NCI-H1092 treated with DMSO at 0.1 percent for 48 hours (cell line): ENCODE measurements at places on chromosomes 11 and 22.

GRCh38 chr22:24601217-24602104 is 1.5 kb upstream of the GGT1 start:
- DNase-seq: no peak

DNA sequence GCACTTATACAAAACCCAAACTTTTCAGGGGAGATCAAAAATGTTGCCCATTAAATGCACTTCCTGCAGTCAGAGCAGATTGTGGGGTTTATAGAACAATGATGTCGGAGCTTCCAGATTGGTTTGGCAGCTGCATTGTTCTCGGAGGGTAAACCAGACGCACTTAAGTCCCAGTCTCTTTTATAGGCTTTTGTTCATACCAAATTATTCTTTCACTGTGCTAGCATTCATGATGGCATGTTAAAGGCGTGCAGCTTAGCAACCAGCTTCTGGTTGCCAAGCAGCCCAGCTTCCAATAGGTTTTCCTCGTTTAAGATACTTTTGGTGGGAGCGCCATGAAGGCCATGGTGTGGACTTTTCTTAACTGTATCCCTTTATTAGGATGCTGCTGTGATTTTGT is 40.9 kb downstream of the ZC3H12C start:
- DNase-seq: peak; percentile 75

DNA sequence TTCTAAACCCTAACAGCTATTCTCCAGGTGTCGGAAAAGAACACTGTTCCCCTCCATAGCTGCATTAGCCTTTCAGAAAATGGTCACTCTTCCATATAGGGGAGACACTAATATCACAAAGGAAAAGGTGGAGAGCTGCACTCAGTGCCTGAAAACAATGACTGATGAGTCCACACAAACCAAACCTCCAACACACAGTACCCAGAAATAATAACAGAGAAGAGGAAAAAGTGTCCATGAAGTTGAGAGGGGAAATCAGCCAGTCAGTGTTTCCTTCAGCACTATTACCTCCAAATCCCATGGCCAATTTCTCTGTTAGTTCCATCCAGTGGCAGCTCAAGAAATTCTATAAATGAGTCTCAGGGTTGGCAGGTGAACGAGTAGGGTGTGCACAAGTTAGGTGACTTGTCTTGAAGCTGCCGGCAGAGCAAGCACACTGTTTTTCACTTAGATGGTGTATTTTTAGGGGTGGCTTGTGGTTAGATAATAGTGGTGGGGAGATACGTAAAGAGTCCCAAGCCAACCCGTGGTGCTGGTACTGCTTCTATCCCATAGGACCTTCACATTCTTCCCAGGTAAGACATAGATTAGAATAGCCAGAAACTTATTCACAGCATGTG is 84.5 kb upstream of the CHRM4 start:
- DNase-seq: no peak

DNA sequence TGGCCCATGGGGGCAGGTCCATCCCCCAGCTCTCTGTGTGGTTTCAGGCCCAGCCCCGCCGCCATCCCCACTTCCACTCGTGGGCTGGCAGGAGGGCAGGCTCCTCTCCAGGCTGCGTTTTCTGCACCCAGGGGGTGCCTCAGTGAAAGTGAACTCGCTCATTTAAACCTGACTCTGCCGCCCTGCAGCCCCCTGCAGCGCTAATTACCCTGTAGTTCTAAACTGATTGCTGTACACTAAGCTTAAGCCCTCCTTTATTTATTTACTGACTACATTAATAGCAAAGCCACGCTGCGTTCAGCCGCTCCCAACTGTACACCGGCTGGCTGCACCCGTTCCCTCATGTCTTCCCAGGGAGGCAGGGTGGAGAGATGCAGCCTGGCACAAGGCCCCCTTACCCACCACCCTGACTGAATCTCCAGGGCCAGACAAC is 36.6 kb upstream of the NNMT start:
- peak; percentile 57 for DNase-seq

DNA sequence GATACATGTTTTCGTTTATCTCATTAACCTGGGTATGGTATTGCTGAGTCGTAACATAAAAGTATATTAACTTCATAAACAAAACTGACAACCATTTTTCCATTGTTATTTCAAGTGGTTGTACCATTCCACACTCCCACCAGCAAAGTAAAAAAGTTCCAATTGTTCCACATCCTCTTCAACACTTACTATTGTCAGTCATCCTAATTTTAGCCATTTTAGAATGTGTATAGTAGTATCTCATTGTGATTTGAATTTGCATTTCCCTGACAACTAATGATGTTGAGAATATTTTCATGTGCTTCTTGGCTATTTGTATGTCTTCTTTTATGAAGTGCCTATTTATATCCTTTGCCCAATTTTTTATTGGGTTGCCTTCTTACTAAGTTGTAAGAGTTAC is 10.5 kb upstream of the CD3E start:
- no peak for DNase-seq

- no peak for DNase-seq
Measured at GRCh38 chr22:44485494-44485893, 12.5 kb downstream of the RTL6 start.

DNA sequence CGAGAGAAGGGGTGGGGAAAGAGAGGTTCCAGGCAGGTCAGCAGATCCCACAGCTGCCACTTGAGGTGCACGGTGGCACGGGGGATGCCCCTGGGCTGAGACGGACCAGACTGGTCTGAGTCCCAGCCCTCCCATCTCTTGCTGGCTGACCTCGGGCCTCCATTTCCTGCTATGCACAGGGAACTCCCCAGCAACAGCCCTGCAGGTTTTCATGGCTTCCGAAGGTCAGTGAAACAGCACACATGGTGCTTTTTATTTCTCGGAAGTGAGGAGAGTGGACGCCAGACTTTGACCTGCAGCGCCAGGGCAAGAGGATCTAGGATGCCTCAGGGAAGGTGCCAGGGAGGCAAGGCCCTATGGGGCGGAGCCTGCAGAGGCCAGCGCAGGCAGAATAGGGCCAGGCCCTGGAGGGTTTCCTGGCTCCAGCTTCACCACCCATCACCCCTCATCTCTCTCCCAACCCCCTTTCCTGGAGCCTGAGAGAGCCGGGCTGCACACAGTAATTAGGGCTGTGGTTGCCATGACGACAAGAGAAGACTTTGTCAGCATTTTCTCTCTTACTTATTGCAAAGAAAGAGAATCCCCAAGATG is 29.5 kb downstream of the SLC22A12 start:
- peak; percentile 23 for DNase-seq

- peak; percentile 43 for DNase-seq
Measured at GRCh38 chr11:63609536-63609935, 4.7 kb downstream of the PLAAT3 start.

GRCh38 chr11:60469723-60470122 is 14.1 kb downstream of the MS4A1 start:
- DNase-seq: no peak

- DNase-seq: peak; percentile 40
Measured at GRCh38 chr11:20353829-20354434, 9.6 kb upstream of the HTATIP2 start.

DNA sequence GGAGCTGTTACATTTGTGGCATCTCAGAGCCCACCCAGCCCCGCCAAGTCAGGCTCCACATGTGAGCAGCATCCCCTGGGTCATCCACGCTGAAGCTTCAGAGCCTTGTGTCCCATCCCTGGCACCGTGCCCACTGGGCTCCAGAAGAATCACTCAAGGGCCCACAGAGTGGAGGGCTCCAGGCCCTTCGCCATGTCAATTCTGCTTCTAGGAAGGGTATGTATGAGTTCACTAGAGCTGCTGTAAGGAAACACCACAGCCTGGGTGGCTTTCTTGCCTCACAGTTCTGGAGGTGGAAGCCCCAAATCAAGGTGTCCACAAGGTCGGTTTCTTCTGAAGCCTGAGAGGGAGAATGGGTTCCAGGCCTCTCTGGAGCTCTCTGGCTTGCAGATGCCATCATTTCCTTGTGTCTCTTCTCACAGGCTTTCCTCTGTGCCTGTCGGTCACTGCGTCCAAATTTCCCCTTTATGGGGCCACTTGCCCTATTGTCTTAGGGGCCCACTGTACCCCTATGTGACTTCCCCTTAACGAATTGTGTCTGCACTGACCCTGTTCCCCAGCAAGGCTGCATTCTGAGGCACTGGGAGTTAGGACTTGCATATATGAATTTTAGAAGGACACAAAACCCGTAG is 1476.0 kb downstream of the TBC1D22A start:
- no peak for DNase-seq

- DNase-seq: peak; percentile 53
Measured at GRCh38 chr22:38172832-38173640, 8.6 kb downstream of the PLA2G6 start.

- no peak for DNase-seq
Measured at GRCh38 chr11:128985880-128986279, 43.2 kb upstream of the TP53AIP1 start.

GRCh38 chr11:17161515-17161914 is 46.3 kb downstream of the PIK3C2A start:
- DNase-seq: no peak

DNA sequence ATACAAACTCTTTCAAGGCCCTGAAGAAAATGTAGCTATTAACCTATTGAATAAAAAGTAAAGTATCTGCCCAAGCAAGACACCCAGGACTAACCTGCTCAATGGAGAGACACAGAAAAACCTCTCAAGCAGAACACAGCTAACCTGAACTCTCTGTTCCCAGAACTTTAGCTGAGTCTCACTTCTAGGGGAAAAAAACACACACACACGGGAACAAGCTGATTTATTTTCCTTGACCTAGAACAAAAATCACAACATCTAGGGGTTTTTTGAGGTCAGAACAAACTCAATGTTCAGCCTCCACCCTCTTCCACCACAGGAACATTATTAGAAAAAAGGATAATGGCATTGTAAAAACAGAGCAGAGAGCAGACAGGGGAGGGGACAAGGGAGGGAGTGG is 121.6 kb downstream of the BBOX1 start:
- DNase-seq: no peak

DNA sequence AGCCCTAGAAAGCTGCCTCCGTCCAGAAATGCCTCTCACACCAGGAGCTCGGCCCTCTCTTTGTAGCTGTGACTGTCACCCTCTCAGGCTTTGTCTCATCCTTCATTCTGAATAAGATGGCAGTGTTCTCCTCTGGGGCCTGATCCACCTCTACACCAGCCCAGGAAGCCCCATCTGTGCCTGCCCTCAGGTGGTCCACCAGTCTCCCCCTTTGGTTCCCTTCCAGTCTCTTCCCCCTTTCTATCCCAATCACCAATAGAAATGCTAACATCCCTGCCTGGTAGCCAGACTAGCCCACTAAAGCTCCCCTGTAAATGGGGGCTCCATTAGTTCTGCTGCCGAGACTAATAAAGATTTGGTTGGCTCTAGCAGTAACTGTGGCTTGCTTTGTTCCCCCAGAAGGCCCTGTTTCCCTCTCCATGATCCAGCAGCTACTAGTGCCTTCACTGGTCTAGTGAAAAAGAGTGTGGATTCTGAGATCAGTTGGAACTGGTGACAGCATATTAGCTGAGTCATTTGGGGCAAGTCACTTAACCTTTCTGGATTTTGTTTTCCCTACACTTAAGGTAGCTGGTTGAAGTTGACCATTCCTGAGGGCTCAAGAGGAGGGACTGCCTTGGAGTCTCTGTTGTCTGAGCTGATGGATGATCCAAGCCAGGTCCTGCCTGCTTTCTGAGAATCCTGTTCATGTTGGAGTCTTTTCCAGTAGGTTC is 16.2 kb downstream of the PLEKHB1 start:
- DNase-seq: no peak

DNA sequence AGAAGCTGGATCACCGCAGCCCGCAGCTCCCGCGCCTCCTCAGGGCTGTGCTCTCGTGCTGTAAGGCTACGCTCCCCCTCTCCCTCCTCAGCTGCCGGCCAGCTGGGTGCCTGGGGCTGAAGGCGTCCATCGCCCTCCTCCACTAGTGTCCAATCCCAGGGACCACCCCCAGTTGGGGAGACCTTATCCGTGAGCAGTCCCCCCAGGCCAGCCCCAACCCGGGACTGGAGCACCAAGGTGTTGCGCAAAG is 1.2 kb downstream of the AP5B1 start:
- no peak for DNase-seq

GRCh38 chr11:115873813-115874212 is 369.6 kb upstream of the CADM1 start:
- no peak for DNase-seq

DNA sequence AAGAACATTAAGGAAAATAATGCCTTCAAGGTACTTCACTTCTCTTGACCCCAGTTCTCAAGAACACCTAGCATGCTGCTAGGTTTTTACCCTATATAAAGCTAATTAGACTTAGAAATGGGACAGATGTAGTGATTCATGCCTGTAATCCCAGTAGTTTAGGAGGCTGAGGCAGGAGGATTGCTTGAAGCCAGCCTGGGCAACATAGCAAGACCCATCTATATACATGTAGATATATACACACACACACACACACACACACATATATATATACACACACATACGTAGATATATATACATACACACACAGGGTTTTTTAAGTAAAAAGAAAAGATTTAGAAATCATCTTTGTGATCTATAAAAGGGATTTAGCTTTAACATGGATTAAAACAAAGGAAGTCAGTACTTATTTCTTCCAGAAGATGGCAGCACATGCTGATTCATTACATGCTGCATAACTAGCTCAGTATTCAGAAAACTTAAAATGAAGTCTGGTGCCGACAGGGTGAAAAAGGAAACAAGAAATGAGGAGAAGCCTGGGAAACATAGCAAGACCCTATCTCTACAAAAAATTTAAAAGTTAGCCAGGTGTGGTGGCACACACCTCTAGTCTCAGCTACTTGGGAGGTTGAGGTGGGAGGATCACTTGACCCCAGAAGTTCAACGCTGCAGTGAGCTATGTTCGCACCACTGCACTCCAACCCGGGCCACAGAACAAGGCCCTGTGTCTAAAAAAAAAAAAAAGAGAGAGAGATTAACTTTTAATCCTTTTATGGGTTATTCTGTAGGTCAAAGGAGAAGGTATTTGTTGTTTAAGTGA is 28.5 kb upstream of the RBX1 start:
- peak; percentile 48 for DNase-seq

- no peak for DNase-seq
Measured at GRCh38 chr11:43872995-43873394, 7.6 kb upstream of the ALKBH3 start.

GRCh38 chr11:26632691-26633159 is 60.7 kb upstream of the MUC15 start:
- DNase-seq: no peak

DNA sequence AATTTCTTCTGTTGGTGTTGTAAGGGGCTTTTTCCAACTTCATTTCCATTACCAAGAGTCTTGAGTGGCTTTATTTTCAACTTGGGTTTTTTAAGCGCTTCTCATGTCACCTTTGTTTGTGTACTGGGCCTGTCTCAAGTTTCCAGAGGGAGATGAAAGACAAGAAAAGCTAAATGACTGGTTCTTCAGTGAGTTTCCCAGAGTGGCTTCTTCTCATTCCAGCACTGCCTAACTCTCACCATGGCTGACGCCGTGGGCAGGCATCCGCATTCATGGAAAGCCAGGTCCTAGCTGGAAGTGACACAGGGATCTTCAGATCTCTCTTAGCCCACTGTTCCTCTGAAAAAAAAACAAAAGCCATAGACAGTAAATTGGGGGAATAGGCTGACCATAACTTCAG is 28.6 kb downstream of the MARK2 start:
- no peak for DNase-seq

DNA sequence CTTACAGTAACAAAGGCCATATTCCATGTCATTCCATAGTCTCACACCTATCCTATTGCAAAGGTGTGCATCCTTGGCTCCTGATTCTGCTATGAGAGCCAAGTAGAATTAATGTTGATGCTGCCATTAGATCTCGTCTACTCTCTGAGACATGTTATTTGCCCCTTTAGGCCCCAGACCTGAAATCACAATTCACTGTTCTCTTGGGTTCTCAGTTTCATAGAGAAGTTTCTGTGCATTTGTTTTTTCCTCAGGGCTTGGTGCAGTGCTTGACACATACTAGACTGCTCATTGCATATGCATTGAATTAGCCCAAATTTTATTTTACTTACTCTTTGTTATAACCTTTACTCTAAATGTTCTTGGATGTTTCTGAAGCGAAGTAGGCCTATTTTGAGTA is 265.7 kb downstream of the JRKL start:
- DNase-seq: no peak
